NCI-H526 treated with DMSO at 0.1 percent for 48 hours (cell line): ENCODE measurements at places on chromosomes 16 and 17.
A peak's percentile ranks its signal among the peaks of the same experiment; 100 is the strongest.

- DNase-seq = no peak
These were observed 22.1 kb downstream of the CNTNAP1 start for GRCh38 chr17:42704490-42704836.

GRCh38 chr16:54540525-54541180 lies 254.1 kb upstream of the IRX3 start:
- no peak for DNase-seq

DNA sequence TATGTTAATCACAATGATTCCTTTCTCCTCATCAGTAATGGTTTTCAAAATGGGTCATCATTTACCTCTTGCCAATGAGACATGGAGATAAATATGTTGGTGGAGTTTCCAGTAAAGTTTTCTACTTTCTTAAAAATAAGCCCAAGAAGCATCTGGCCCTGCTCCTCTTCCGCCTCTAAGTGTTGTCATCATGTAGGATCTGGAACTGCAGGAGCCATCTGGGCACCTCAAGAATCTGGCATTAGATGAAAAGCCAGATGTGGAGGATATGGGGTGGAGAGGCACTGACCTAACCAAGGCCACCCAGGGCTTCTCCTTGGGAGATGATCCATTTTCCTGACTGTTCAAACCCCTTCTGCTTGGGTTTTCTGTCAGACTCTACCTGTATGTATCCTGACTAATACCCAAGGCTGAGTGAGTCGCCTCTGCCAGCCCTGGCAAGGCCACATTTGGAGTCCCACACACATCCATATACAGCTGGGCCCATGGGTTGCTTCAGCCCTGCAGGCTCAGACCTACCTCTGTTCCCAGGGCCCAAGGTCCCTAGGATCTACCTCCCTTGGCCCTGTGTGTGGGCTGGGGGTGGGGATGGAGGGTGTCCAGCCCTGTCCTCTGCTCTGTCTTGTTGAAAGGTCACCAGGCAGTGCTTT lies 24.6 kb downstream of the CCDC182 start:
- no peak for DNase-seq

DNA sequence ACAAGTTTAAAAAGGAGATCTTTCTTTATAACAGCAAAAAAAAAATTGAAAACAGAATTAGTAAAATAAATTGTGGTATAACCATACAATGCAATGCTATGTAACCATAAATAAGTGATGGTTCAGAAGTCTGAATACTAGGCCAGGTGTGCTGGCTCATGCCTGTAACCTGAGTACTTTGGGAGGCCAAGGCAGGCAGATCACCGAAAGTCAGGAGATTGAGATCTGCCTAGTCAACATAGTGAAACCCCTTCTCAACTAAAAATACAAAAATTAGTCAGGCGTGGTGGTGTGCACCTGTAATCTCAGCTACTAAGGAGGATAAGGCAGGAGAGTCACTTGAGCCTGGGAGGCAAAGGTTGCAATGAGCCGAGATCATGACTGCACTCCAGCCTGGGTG lies 34.6 kb downstream of the CCT6B start:
- no peak for DNase-seq

DNA sequence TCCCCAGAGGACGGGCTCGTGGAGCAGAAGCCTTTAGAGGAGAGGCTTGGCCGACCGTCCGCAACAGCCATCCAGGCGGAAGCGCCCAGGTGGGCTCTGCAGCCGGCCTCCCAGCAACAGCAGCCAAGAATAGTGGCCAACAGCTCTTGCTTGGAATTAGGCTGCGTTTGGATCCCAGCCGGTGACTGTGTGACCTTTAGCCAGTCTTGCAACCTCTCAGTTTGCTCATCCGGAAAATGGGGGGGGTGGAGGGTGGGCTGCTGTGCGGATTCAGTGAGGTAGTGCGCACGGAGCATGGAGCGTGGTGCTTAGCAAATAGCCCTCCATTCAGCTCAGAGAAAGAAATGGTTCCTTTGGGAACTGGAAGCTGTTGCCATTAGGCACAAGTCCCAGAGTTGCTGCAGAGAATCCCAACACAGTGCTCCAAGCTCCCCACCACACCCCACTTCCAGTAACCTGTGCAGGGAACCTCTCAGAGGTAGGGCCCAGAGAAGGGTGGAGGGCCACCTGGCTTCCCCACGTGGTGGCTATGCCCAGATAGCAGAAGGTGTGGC lies 46.7 kb downstream of the RTN4RL1 start:
- DNase-seq = no peak

- DNase-seq = peak; percentile 93
These were observed 103.9 kb upstream of the SEC14L1 start for GRCh38 chr17:77036841-77037381.

DNA sequence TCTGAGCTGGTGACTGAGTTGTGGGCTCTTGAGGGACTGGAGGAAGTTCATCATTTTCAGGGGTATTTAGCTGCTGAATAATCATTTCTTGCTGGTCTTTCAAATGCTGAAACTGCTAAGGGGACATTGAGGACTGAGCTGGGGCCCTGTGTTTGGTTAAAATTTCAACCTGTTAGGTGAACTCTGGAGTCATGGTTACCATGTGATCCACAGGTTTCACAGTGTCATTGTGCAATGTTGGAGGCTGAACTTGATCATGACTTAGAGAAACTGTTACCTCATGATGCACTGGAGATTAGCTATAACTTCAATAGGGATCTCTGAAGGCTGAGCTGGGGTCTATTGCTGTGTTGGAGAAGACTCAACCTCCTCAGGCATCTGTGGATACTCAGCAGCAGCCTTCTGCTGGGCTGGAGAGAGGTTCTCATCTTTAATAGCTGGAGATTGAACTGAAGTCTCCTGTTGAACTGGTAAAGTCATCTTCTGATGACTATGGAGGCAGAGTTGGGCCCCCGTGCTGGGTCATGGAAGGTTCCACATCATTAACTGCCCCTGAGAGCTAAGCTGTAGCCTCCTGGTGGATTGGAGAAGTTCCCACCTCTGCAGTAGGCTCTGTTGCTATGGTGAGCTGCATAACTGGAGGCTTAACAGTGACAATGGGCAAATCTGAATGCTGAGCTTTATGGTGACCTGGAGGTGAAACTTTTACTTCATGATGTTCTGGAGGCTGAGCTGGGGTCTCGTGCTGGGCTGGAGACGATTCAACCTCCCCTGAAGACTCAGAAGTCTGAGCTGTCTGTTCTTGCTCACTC lies 15.2 kb downstream of the RDM1 start:
- DNase-seq = no peak

- DNase-seq = peak; percentile 75
These were observed 17.0 kb downstream of the MGAT5B start for GRCh38 chr17:76884995-76885893.

DNA sequence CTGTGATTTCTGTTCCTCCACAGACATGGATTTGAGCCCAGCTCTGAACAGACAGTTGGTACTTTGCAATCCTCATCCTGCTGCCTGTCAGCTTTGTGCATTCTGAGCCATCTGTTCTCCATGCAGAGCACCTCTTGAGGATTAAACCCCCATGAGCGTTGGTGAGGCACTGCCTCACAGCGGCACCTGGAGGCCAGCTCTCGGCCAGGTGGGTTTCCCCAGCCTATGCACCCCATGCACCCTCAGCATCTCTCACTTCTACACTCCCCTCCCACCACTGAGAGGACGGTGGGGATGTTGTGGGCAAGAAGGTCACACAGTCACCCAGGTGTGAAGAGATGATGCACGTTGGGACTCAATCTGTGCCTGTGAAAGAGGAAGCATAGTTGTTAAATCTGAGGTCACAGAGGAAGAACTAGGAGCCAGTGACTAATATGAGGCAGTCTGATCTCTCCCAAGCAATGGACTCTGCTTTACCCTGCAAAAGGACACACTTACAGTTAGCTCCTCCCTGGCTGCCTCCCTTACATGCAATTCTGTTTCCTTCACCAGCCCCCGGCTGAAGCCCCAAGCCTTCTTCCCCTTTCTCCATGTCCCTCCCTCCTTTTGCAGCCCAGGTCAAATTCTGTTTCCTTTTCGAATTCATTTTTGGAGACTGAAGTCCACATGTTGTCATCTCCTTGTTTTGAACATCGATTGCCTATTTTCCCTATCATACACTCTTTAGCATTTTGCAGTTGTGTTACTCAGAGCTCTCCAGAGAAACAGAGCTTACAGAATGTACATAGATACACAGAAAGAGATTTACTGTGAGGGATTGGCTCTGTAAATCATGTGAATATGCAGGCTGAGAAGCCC lies 58.5 kb downstream of the HS3ST3B1 start:
- DNase-seq = no peak

DNA sequence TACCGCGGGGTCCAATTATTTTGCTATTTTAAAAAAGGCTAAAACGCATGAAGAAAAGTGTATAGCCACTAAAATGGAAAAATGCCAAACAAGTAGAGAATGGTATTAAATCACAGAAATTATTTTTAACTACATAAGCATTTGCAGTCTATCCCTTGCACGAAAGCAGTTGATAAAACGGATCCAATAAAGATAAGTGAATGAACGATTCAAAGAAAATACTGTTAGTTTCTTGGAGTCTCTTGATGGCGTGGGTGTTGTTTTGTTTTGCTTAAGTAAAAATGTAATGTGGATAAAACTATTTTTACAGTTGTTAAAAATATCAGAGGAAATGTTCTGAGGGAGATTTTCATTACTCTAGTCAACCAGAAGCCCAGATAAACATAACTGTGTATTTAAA lies 9.3 kb downstream of the HS3ST3A1 start:
- DNase-seq = no peak

- peak; percentile 38 for DNase-seq
These were observed 29.7 kb downstream of the DCAKD start for GRCh38 chr17:45021607-45022287.

- no peak for DNase-seq
These were observed at the start of gene CD300C for GRCh38 chr17:74545843-74546230. TSS of gene CD300C (minus strand) at chr17:74546115. CDS start at chr17:74545782, 333 bp downstream.

DNA sequence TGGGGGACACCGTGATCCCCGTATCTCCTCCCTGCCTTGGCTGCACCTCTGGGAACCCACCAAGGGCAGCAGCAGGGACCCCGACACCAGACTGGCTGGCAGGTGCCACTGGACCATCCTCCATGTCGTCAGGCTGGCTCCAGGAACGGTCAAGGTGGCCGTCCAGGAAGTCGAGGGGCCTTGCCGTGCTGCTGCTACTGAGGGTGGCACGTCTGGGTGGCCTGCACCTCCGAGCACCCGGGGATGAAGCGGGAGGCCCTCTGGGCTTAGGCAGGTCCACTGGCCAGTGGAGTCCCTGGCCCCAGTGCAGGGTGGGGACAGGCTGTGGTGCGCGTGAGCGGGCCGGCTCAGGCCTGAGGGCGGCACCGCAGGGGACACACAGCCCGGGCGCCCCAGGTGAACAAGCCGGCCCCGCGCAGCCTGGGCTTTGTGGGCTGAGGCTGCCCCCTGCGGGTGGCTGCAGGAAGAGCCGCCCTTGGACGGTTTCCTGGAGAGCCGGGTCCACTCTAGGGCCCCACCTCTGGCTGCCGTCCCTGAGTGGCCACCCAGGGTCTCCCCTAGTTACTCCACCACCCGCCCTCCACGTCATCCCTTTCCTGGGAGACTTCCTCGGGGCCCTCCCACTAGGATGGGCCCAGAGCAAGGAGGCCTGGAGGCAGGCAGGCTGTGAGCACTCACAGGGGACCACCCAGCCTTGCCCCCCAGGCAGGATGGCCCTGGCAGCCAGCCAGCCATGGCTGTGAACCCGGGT lies 42.8 kb upstream of the ZC3H18 start:
- no peak for DNase-seq

DNA sequence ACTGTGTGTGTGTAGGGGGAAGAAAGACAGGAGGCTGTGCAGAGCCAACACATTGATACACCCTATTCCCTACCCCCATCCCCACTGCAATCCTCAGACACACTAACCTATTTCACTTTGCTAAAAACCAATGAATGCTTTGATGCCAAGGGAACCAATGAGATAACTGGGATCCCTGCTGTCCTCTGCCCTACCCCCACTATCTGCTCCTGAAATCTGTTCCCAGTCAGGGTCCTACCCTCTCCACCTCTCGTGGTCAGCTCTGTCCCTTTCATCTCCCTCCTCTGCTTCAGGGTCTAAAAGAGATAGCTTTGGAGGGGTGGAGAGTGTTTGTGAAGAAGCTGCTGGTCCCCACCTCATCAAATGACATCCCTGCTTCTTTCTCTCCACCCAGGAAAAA lies 19.1 kb upstream of the SP6 start:
- DNase-seq = no peak

DNA sequence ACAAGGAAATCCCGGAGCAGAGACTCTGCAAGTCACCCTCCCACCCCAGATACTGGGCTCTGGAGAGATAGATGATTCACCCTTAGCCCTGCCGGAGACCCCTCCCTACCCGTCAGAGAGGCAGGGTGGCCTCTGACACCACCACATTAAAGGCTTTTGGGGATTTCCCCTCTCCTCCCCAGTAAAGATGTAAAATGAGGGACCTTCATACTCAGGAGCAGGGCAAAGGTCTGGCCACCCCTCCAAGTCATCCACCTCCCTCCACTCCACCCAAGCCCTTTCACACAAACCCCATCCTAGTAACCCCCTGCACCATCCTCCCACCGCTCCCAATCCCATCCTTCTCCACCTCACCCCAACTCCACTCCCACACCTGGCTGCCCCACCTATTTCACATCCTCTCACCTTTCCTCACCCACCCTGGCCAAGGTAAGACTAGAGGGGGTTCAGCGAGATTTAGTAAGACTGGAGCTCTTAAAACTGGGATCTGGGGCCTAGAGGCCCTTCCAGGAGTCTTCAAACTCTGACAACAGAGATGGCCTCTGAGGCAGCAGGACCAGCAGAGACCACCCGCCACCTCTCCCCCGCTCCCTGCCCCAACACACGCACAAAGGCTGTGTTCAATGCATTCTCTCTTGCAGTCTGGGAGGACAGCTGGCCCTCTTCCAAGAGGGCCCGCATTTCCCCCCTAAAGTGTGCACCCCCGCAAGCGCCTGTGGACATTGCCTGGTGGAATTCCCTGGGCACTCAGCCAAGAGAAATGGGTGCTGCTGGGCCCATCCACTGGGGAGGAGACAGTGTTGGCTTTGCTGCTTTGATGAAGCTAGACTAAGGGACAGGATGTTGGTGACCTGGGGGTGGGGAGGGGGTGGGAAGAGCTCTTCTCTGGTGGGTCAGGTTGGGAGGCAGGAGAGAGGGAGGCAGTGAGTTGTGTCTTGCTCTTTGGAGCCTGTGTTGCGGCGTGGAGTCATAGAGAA lies 1.1 kb downstream of the ABAT start:
- DNase-seq = no peak

GRCh38 chr16:491220-491919 lies 36.1 kb upstream of the CAPN15 start:
- no peak for DNase-seq

DNA sequence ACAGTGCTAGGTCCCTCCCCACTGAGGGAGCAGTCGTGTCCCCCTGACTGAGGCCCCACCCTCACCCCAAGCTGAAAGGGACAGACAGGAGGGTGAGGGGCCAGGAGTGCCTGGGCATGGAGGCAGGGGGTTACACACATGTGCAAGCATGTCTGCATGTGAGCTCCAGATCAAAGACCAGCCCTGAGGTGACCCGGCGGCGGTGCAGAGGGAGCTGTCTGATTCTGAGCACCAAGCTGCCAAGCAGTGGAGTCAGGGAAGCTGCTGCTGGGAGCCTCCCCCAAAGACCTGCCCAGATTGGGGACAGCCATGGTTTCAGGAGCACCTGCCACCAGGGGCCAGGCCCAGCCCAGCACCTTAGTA lies 5.5 kb downstream of the DLX3 start:
- no peak for DNase-seq
